Mucosa of descending colon (tissue), 3 donors: ENCODE measurements at places on chromosomes 5 and 9. TPM values are rescaled to one million over a fixed set of nuclear protein-coding genes. Genes with fewer than 3 reads are reported as not detected.

Gene TMC1
- total RNA-seq, result 0.19 TPM

GRCh38 chr9:83554278-83554677 is 16.1 kb upstream of the FRMD3 start:
- DNase-seq, result no peak

Gene SOX30
- total RNA-seq, result 0.29 TPM

GRCh38 chr9:103483471-103484096 is 488.5 kb downstream of the CYLC2 start:
- DNase-seq, result no peak

- DNase-seq, result no peak
These were observed 15.1 kb downstream of the PSAT1 start for GRCh38 chr9:78311886-78312524.

Gene CDC20B
- not detected for total RNA-seq

GRCh38 chr9:97076238-97076637 is 37.3 kb upstream of the CTSV start:
- no peak for DNase-seq

- DNase-seq, result no peak
These were observed 20.7 kb upstream of the CTSV start for GRCh38 chr9:97059626-97060025.

Gene ARL14EPL
- total RNA-seq, result not detected

- no peak for DNase-seq
These were observed 132.6 kb downstream of the MRPL36 start for GRCh38 chr5:1666812-1667588.

Gene CCNO
- 0.28 TPM for total RNA-seq

- DNase-seq, result no peak
These were observed 252.9 kb downstream of the MAN2A1 start for GRCh38 chr5:109942646-109943045.

Gene FBXL17
- 23.8 TPM for total RNA-seq

DNA sequence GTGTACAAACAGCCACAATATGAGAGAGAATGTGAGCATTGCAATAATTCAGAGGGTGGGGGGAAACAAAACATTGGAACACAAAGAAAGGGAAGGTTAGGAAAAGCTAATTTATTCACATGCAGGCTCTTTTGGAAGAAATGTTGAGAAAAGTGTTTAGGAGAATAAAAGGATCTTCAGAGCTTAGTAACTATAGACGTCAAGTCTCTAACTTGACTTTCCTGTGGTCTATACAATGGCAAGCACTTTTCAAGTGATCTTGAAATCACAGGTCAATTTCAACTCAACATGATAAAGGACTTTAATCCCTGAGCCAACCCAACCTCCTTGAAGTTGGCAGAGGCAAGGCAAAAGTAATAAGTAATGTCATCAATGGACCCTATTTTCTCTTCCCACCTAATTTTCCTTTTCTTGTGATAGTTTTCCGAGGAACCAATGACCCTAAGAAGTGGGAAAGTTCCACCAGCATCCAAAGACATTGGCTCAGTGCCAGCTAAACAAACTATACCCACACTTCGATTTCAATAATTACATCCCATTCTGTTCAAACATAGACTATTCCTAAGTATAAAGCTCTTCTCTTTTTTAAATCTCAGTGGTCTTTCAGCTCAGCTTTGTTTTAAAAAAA is 23.7 kb downstream of the RFK start:
- DNase-seq, result no peak

DNA sequence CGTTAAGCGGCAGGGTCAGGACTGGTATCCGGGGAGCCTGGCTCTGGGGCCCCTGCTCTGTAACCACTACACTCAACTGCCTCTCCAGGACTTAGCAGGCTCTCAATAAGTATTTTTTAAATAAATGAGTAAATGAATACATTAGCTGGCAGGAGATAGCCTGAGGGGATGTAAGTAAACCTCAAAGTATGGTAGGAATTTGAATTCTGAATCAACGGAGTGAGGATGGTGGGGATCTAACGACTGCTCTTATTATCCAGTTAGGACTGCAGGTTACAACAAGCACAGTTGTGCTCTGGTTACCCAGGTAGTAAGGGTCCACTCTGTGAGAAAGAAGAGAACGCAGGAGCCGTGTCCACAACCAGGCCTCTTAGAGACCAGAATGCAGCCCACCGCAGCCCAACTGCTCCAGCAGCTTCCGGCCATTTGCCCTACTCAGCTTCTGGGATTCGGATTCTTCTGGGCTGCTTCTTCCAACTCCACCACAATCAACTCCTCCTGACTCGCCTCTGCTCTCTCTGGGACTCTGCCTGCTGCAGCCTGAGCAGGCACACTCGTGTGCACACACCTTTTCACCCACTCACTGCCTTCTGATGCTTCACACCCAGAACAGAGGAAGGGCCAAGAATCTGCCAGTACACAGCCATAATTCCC is 52.6 kb downstream of the MED27 start:
- DNase-seq, result no peak

Gene MYMK
- total RNA-seq, result not detected

Gene GLRA1
- total RNA-seq, result not detected

Gene LVRN
- total RNA-seq, result 1.6 TPM

DNA sequence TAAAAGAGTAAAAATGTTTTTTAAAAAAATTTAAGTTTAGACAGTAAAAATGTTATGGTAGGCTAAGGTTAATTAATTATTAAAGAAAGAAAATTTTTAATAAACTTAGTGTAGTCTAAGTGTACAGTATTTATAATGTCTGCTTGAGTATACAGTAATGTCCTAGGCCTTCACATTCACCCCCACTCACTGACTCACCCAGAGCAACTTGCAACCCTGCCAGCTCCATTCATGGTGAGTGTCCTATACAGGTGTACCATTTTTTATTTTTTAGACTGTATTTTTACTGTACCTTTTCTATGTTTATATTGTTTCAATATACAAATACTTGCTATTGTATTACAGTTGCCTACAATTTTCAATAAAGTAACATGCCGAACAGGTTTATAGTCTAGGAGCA is 234.1 kb downstream of the AUH start:
- no peak for DNase-seq

- DNase-seq, result no peak
These were observed 1.2 kb upstream of the PAPPA start for GRCh38 chr9:116152390-116152789.

Gene OR1B1
- total RNA-seq, result not detected

GRCh38 chr5:142507531-142508372 is 178.1 kb downstream of the FGF1 start:
- no peak for DNase-seq

Gene FREM1
- 1.4 TPM for total RNA-seq

DNA sequence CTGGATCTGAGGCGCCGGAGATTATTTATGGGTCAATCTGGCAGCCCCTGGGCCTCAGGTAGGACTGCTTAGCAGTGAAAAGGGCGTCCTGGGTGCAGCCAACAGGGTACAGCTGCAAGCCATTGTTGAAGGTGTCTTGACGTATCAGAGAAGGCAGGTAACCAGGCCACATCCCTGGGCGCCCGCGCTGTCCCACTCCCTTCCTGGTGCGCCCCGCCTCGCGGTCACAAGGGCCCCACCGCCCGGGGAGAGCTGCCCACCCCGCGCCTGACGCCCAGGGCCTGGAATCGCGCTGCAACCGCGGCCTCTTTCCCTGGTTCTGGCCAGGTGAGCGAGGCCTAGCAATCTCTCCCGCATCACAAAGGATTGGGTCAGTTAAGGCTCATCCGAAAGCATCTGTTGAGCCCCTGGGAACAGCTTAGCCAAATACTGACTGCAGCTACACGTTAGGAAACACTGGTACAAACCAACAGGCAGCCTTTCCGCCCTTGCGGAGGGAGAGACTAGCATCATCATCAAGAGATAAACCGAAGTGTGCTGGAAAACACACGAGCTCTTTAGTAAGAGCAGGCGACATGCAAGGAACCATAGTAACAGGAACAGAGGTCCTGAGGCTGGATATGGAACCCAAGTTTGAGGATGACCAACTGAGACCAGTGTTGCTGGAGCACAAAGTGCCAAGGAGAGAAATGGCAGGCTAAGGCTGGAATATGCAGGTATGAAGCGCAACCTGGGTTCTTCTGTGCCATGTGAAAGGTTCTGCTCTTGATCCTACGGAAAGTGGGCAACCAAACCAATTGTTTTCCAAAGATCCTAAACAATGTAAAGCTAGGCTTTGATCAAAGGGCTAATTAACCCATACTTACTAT is 3.6 kb downstream of the RPS23 start:
- no peak for DNase-seq

DNA sequence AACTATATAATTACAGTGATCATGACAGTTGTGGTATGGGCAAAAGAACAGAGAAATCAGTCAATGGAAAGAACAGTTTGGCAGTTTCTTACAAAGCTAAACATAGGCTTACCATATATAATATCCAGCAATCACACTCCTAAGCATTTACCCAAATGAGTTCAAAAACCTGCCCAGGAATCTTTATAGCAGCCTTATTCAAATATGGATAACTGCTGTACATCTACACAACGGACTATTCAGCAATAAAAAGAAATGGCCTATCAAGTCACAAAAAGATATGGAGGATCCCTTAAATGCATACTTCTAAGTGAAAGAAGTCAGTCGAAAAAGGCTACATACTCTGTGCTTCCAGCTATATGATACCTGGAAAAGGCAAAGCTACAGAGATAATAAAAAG is 36.6 kb downstream of the ERMP1 start:
- no peak for DNase-seq

DNA sequence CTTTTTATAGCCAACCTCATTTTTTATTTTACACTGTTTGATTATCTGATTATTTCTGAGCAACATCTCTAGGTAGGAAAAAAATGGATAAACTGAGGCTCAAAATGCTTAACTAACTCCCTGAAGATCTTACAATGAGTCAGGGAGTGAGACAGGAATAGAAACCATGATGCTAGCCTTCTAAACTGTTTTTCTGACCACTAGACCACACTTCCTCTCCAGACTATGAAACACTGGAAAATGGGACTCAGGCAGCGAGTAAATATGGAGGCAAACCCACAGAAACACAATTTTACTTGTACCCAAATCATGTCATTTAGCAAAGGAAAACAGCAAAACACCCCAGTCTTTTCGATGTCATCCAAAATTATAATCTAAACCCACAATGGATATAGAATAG is 129.9 kb upstream of the ANKH start:
- no peak for DNase-seq

GRCh38 chr9:112852741-112853504 is 37.8 kb downstream of the SLC46A2 start:
- no peak for DNase-seq

Gene PPP3R2
- not detected for total RNA-seq
